ENCODE measurements at places on chromosomes 16 and 17.
A peak's percentile ranks its signal among the peaks of the same experiment; 100 is the strongest.

DNA sequence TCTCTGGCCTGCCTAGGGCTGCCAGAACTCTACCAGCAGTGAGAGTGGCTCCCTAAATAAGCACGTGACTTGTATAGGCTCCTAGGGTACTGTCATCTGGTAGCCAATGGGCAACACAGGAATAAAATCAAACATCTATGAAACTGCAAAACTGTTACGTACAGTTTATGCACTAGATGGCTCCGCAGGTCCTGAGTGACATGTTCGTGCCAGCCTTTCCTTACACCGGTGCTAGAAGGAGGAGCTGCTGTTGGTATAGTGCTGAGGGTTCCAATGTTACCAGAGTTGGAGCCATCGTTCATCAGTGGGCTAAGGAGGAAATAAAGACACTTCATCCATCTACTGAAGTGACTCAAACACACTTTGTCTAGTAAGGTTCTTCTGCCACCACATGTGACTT lies 63.2 kb upstream of the TRAP1 start:
- no peak for DNase-seq

- no peak for DNase-seq
These were observed 572.7 kb upstream of the CDH5 start for GRCh38 chr16:65793781-65794180.

DNA sequence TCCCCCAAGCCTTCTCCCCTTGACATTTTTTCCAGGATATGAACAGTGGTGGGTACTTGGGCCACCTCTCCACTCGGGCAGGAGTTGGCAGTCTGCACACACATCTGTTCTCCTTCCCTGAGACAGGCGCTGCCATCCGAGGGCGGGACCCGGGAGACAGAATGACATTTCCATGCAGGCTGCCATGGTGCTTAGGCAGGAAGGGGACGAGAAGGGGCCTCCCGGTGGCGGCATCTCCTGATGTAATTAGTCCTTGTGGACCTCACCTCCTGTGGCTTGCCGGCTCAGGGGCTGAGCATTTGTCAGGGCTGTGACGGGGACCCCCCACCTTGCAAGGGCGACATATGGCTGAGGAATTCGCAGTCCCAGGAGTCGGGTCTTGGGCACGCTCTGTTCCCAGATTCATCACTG lies 197.2 kb downstream of the FOXL1 start:
- DNase-seq: no peak

DNA sequence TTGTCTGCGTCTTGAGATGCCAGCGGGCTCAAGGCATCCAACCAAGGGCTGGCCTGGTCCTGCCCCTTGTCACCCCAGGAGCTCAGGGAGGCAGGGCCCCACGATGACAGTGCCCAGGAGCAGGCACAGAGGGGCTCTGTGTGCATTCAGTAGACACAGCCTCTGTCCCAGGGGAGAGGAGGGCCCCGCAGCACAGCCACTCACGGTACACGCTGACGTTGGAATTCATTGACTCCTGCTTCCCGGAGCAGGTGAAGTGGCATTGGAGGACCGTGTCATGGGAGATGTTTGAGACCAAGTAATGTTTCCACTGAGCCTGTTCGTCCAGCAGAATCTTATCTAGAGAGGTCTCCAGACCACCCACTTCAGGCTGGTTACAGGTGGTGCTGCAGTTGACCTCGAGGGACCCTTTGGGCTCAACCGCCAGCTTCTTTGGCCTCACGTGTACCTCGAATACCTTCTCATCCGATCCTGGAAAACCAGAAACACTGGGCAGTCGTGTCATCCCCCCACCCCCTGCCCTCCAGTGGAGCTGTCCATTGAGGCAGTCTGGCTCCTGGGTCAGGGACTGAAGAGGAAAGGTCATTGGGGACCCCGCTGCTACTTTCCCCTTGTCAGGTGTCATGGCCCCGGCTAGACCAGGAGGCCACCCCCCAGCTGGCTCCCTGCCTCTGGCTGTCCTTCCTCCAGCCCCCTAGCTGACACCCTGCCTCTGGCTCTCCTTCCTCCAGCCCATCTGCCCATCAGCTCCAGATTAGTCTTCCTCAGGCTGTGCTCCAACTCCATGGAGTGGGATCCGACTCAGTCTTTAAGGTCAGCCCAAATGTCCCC lies 7.0 kb downstream of the PRR29 start:
- no peak for DNase-seq

- no peak for DNase-seq
These were observed 52.0 kb upstream of the TEKT3 start for GRCh38 chr17:15393414-15393813.

DNA sequence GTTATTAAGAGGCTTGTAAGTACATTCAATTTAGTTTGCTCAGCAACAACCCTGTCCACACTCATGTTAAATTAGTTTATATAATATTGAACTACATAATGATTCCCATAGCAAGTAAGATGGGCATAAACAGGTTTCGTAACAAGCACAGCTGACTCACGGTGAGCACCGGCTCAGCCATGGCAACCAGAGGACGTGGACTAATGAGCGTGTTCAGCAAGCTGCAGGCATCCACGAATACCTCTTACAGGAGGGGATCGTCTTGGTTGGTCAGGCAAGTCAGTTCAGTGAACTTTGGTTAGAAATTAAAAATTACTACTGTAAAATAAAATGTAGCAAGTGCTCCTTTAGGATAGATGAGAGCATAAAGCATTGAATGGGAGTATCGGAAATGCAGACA lies 58.4 kb downstream of the ELAC2 start:
- DNase-seq: no peak

GRCh38 chr17:7915179-7915610 lies 894 bp downstream of the RNF227 start:
- DNase-seq: no peak

DNA sequence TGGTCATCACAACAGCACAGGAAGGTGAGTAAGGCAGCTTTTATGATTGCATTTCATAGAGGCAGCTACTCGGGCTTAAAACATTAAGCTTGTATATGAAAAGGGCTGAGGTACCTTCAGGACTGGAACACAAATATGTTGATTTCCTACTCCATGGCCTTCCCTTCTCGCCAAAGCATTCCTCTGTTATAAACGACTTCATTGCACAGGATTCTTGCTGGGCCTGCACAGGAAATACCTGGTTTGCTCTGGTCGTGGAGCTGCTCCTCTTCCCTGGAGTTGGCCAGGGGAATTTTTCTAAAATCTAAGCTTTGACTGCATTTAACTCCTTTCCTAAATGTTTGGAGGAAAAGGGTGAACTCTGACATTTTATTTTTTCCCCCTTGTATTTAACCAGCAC lies 49.0 kb downstream of the CHD9 start:
- no peak for DNase-seq

DNA sequence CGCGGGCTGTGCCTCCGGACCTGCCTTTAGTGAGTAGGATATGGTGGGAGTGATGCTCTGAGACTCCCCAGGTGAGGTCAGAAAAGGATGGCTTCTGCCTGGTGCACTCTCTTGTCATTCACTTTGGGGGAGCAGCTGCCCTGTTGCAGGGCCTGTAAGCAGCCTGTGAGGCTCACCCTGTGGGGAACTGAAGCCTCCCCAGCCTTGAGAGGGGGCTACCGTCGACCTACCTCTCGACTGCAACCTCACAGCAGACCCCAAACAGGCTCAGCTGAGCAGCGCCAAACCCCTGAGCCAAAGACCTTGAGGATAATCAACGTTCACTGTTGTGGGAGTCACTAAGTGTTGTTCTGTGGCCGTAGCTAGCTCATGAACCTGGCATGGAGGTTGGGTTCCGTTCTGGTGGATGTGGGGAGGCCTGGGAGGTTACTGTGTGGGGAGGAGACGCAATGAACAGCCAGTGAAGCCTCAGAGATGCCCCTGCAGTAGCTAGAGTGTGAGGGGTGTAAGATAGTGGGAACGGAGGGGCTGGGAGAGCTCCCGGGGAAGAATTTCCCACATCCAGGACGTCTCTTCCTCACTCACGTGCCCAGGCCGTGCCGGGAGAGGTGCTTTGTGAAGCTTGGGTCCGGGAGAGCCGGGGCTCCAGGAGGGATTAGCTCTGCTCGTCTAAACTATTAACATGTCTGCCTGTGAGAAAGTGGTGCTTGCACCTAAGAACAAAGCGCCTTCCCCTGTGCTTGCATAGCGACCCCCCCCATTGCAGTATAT lies 38.8 kb downstream of the METRNL start:
- no peak for DNase-seq

DNA sequence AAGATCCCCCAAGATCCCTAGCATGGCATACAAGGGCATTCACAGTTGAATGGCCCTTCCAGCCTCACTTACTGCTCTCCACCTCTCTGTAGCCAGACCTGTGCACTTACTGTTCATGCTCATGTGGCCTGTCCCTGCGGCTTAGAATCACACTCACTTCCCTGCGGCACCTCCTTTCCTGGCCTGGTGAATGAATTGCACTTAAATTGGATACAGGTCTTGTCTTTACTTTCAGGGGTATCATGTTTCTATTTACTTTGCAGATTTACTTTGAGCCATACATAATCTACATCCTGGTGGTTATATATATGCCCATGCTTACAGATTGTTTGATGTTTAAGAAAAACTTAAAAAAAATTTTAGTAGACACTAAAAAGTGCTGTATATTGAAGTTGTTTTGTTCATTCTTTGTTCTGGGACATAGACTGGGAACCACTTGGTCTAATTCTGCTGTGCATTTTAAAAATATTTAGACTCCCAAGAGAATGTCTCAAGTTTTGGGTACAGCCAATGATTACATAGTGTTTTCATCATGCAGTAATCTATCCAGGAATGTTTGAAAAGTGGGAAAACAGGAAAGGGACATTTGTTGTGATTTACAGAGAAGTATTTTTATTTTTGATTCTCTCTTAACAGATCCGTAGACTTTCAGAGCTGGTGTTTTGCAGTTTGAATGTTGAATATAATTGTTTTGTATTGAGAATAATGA lies 63.9 kb downstream of the NUP88 start:
- no peak for DNase-seq

DNA sequence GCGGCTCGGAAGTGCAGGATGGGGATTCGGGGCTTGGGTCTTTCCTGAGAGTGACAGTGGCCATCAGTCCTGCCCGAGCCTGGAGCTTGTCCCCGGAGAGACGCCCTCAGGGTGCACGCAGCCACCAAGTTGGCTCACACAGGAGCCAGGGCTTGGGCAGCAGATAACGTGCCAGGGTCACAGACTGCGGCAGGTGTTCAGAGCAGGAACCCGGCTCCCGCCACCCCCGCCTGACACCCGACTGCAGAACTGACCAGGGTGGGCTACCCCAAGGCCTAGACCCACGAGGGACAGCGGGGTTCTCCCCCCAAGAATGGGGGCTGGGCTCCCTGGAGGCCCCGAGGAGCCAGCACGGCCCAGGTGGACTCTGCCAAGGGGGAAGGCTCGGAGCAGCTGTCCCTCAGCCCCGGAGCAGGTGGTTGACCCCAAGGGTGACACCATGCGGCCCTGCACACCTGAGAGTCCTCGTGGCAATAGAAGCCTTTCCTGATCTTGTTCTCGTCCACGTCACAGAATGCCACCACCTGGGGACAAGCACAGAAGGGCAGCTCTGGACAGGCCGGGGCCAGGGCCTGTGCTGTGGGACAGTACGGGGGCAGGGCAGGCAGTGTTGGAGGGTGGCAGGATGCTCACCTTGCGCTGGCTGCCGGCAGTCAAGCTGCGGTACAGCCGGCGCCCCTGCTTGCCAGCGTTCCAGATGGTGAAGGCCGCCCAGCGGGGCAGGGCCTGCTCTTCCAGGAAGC lies 117.1 kb upstream of the ZNF750 start:
- no peak for DNase-seq

GRCh38 chr16:61969077-61969382 lies 67.2 kb downstream of the CDH8 start:
- DNase-seq: no peak

GRCh38 chr16:6018848-6019489 lies 921.4 kb upstream of the EEF2KMT start:
- peak; percentile 34 for DNase-seq

DNA sequence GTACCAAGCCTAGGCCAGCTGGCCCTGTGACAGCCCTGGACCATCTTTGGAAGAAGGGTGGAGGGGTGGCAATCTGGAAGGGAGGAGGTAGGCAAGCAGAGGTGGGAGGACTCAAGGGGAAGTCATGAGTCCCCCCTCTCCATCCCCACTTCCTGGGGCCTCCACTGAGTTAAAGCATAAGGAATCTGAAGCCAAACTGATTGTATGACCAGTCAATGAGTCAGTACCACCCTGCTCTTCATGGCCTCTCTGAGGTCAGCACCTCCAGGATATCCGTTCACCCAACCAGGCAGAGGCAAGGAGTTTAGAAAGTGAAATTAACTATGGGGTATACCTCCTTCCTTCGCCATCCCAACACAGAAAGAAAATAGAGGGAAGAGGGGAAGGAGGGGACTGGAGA lies 272.7 kb downstream of the SOX9 start:
- no peak for DNase-seq

GRCh38 chr17:77451245-77451893 lies 310.6 kb downstream of the SEC14L1 start:
- peak; percentile 92 for DNase-seq

GRCh38 chr16:55991843-55992242 lies 116.7 kb upstream of the CES5A start:
- no peak for DNase-seq

- DNase-seq: peak; percentile 55
These were observed 7.5 kb downstream of the MARCHF10 start for GRCh38 chr17:62800585-62800984.

DNA sequence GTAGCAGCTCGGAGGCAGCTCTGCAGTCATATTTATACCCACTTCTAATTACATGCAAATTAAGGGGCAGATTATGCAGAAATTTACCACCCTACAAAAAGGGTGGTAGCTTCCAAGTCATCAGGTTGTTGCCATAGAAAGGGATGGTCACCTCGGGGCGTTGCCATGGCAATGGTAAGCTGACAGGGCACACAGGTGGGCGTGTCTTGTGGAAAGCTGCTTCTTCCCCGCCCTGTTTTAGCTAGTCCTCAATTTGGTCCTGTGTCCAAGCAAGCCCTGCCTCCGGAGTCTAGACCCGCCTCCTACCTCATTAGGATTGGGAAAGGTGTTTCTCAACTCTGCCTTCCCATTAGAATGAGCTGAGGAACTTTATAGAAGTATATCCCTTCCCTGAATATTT lies 98.7 kb downstream of the HS3ST2 start:
- DNase-seq: peak; percentile 31

DNA sequence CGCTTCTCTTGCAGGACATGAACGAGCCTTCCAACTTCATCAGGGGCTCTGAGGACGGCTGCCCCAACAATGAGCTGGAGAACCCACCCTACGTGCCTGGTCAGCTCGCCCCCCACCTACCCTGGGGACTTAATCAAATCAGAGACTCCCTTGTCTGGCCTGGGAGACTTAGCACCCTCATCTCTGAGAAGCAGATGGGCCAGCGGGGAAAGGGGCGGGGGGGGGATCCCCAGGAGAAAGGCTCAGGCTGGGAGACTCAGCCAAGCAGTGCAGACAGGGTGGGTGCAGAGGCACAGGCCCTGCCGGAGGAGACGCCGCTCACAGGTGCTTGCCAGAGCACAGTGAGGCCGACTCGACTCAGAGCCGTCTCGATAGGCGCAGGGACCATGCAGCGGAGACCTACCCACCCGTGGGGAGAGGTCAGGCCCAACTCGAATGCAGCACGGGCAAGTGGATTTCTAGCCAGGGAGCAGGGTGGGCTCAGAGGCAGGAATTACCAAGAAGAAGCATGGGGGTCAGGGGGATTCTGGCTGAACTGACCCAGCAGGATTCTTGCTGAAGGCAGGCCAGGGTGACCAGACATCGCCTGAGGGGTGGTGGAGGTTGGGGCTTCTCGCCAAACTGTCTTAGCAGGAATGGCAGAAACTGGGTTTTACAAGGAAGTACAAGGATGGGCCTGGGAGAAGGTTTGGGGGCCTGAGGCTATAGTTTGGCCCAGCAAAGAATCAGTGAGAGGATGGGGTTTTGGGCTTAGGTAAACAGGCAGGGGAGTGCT lies 9.7 kb downstream of the GAA start:
- DNase-seq: no peak

- no peak for DNase-seq
These were observed 1.8 kb downstream of the KIAA0513 start for GRCh38 chr16:85029408-85029784.

GRCh38 chr17:3927628-3928340 lies 11.5 kb upstream of the P2RX1 start:
- no peak for DNase-seq

Measured in iPS-NIHi11 (cell line).